ENCODE measurements at places on chromosomes 3 and 15.

DNA sequence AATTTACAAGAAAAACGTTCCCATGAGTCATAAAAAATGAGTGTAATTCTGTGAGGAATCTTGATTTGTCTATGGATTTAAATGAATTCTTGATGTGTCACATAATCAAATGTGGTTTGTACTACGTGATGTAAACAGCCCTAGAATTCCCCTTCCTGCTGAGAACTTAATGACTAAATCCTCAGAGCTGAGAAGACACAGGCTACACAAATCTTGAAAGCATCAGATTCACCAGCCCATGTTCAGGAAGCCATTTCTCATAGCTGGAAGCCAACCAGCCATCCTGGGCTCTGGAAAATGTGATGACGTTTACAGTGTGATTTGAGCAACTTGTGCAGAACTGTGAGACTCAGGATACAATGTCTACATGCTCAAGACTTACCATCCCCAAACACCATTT lies 193.7 kb upstream of the MME start:
- DNase-seq = no peak
- no peaks in the 10 kb centered on the region for H3K36me3 ChIP-seq
- no peaks in the 10 kb centered on the region for H3K27me3 ChIP-seq

GRCh38 chr3:176964661-176965060 lies 232.6 kb downstream of the TBL1XR1 start:
- no peak overlapping the region for H3K27ac ChIP-seq
- H3K36me3 ChIP-seq = no peaks in the 10 kb centered on the region
- no peak for DNase-seq
- no peaks in the 10 kb centered on the region for H3K27me3 ChIP-seq

DNA sequence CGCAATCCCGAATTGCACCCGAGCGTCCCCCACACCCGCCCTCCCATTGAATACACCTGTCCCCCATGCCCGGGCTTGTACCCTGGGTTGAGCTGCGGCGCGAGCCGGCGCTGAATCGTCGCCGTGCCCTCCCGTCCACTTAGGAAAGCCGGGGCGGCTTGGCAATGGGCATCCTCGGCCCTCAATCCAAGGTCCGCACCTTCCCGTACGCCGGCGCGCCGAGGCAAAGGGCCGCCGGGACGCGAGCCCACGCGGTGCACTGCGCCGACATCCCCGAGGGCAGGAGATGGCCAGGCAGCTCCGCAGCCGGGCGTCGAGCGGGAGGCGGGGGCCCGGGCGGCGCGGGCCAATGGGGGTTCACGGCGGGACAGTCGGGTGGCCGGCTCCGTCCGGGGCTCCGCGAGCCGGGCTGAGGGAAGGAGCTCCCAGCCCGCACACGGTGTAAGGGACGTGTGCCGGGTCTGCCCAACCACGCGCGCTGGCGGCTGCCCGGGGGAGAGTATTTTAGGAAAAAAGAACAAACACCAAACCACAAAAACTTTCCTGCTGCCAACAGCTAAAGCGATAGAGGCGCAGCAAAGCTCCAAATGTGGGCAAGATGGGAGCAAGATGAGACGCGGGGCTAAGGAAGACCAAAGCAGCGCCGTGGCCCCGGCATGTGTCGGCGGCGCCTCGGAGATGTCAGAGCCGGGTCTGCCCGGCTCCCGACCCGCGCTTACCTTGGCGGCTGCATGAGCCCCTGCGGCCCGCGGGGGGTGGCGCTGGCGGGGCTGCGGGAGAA lies 621 bp downstream of the RGMA start:
- no peaks in the 10 kb centered on the region for H3K4me1 ChIP-seq
- no peak overlapping the region for H3K27ac ChIP-seq
- H3K27me3 ChIP-seq = peaks cover 66% of the 10 kb centered on the region
- no peaks in the 10 kb centered on the region for H3K36me3 ChIP-seq
- H3K4me3 ChIP-seq = peak overlapping the region; percentile 25

GRCh38 chr15:83565553-83566159 lies 88.3 kb upstream of the ADAMTSL3 start:
- no peak overlapping the region for H3K27ac ChIP-seq
- no peaks in the 10 kb centered on the region for H3K36me3 ChIP-seq
- H3K4me3 ChIP-seq = no peak overlapping the region
- no peaks in the 10 kb centered on the region for H3K4me1 ChIP-seq
- no peaks in the 10 kb centered on the region for H3K27me3 ChIP-seq

- no peak for DNase-seq
- peaks cover 34% of the 10 kb centered on the region for H3K36me3 ChIP-seq
- H3K4me3 ChIP-seq = no peak overlapping the region
Measured at GRCh38 chr15:41930221-41930866, 36.5 kb upstream of the SPTBN5 start.

- DNase-seq = no peak
- peak overlapping the region; percentile 98 for H3K27ac ChIP-seq
- H3K4me1 ChIP-seq = peaks cover 58% of the 10 kb centered on the region
- no peaks in the 10 kb centered on the region for H3K27me3 ChIP-seq
Measured at GRCh38 chr3:105399611-105400010, 32.9 kb downstream of the ALCAM start.

- no peak overlapping the region for H3K4me3 ChIP-seq
- no peak overlapping the region for H3K27ac ChIP-seq
- no peak for DNase-seq
- H3K36me3 ChIP-seq = no peaks in the 10 kb centered on the region
Measured at GRCh38 chr3:66717806-66718205, 217.0 kb upstream of the LRIG1 start.

GRCh38 chr3:159858650-159859049 lies 130.0 kb upstream of the IL12A start:
- H3K27ac ChIP-seq = peak overlapping the region; percentile 25
- H3K27me3 ChIP-seq = no peaks in the 10 kb centered on the region
- H3K36me3 ChIP-seq = no peaks in the 10 kb centered on the region

All from RWPE2 (cell line).